ENCODE measurements at places on chromosomes 5 and 9.

DNA sequence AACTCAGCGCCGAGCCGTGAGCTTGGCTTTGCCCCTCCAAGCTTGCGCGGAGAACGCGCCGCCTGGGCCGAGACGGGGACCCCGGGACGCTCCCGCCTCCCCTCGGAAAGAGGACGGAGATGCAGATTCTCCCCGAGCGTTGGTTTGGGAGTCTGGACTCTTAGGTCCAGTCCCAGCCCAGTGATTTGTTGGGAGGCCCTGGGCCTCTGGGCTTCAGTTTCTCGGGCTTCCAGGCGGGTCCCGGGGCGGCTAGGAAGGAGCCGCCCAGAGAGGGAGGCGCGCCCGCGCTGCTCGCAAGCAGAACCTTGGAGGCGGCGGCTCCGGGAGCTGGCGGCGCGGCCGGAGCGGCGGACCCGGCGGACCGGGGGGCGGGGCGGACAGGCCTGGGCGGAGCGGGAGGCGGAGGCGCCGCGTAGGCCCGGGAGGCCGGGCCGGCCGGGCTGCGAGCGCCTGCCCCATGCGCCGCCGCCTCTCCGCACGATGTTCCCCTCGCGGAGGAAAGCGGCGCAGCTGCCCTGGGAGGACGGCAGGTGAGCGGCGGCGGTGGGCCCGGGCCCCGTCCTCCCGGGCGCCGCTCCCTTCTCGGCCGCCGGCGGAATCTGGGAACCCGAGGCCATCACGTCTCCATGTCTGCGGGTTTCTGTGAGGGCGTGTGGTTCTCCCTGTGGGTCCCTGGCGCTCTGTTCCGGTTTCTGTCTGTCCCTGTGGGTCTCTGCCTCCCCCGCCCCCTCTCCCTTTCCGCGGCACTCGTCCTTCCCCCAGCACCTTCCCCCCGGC, at the start of gene B4GALT7:
Gene B4GALT7, plus strand, starts transcription at position 402 of the 777 bp plus-strand sequence. Its CDS starts 79 bp downstream, at position 481.
- DNase-seq, result peak; percentile 93

GRCh38 chr5:14109771-14110170, 33.4 kb upstream of the TRIO start:
- DNase-seq, result no peak

- no peak for DNase-seq
These were observed 909 bp downstream of the AFF4 start for GRCh38 chr5:132962429-132963021.

GRCh38 chr5:59553992-59554391, 339.5 kb downstream of the PDE4D start:
- no peak for DNase-seq

DNA sequence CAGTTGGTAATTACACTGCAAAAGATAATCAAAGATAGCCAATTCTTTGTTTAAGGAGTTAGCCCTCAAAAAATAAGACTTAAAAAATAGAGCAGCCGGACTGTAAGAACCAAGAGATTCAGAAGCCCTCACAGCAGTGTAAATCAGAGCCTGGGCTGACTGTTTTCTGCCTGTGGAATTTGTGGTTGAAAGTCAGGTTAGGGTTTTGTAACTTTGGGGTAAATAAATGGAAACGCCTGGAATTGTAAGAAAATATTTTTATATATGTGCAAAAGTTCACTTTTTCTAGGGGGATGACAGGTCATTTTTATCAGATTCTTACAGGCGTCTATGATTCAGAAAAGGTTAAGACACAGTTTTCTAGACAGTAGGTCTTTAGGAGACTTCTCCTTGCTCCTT, 35.6 kb downstream of the KLHL3 start:
- DNase-seq, result no peak

DNA sequence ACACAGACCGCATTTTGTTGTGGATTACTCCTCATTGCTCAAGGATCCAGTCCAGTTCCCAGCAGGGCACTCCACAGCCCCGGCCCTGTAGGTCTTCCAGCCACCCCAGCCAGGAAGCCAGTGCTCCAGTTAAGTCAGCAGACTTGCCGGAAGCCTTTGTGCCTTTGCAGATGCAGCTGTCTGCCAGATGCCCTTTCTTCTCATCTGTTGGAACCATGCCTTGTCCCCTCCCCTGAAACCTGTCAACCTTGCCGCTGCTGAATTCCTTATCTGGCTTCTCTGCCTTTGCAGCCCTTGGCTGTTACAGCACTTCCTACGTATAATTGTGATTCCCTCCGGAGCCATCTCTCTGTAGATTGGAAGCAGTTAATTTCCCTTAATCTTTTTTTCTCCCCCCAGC, 28.4 kb downstream of the PSAT1 start:
- no peak for DNase-seq
